ENCODE measurements at places on chromosomes 11 and 22. TPM values are rescaled to one million over a fixed set of nuclear protein-coding genes. Genes with fewer than 3 reads are reported as not detected.

SLC22A12 gene
- not detected for total RNA-seq

GNB1L gene
- 2.0 TPM for total RNA-seq

CREBZF gene
- total RNA-seq, result 19.4 TPM

ADAMTS8 gene
- 3.9 TPM for total RNA-seq

PKP3 gene
- 0.83 TPM for total RNA-seq

TNNT3 gene
- 41.5 TPM for total RNA-seq

ISX gene
- not detected for total RNA-seq

DMC1 gene
- 1.9 TPM for total RNA-seq

STK33 gene
- total RNA-seq, result 24.8 TPM

CHADL gene
- 2.9 TPM for total RNA-seq

PACSIN3 gene
- total RNA-seq, result 295 TPM

LRRC32 gene
- 33.5 TPM for total RNA-seq

HBE1 gene
- total RNA-seq, result not detected

OR10A6 gene
- total RNA-seq, result not detected

SLC22A8 gene
- total RNA-seq, result not detected

SDHAF2 gene
- 27.9 TPM for total RNA-seq

CNGA4 gene
- not detected for total RNA-seq

VSIG10L2 gene
- total RNA-seq, result not detected

TRIM34 gene
- 2.3 TPM for total RNA-seq

MYRF gene
- total RNA-seq, result 0.27 TPM

TRIM66 gene
- total RNA-seq, result 3.0 TPM

ANGPTL5 gene
- 1.9 TPM for total RNA-seq

TMEM45B gene
- total RNA-seq, result 0.11 TPM

PRG3 gene
- not detected for total RNA-seq

BTG4 gene
- total RNA-seq, result not detected

ART1 gene
- total RNA-seq, result 1.3 TPM
